ENCODE measurements at places on chromosomes 16 and 17.

DNA sequence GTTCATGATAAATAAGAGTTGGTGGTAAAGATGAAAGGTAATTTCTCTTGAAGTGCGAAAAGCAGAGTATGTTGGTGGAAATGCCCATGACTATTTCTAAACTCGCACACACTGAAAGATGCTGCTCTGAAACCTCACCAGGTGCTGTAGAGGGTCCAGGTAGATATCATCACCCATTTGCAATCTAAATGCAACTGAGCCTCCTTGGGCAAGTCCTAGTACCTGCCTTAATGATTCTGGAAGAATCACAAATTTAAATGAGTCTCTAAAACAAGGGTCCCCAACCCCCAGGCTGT, 5.9 kb upstream of the MMD start:
- no peak for DNase-seq

DNA sequence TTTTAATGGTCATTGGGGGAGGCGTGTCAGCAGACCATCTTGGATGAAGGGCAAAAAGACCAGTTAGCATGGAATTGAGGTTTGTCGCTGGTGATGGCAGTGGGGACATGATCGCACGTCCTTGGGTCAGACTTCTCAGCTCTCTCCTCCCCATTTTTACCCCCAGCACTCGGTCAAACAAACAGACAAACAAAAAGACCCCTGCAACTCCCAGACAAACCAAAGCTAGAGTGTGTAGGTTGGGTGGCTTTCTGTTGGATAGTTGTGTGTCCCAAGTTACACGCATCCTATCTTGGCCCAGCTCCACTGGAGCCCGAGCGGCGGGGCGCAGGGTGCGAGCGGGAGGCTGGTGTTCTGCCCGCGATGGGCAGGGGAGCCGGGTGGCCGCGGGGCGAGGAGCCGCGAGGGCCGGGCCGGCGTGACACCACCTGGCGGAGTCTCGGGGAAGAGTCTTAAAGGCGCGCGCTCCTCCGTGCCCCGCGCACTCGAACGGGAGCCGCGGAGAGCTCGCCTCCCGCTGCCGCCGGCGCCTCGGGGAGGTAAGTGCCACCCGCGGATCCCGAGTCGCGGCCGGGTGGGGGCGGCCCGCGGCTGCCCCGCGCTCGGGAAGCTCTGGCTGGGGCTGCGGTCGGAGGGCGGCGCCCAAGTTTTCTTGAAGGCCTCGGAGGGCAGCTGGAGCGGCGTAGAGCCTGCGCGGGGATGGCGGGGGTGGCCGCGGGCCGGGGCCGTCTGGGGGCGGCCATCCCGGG, 18.5 kb upstream of the NTN1 start:
- DNase-seq, result peak; percentile 56

DNA sequence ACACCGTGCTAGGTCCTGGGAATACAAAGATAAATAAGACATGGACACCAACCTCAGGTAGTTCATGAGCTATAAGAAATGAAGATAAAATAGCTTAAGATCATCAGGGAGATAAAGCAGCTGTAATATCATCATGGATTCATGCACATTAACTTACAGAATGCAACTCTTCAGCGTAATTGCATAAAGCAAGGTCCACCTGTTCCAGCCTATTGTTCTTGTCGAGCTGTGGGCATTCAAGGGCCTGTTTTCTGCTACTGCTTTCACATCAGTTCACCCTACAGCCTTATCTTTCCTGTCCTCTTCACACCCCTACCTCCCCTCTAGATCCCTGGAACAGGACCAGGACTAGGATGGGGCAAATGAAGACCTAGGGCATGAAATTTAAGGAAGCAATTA, 133.9 kb downstream of the SPACA3 start:
- no peak for DNase-seq

DNA sequence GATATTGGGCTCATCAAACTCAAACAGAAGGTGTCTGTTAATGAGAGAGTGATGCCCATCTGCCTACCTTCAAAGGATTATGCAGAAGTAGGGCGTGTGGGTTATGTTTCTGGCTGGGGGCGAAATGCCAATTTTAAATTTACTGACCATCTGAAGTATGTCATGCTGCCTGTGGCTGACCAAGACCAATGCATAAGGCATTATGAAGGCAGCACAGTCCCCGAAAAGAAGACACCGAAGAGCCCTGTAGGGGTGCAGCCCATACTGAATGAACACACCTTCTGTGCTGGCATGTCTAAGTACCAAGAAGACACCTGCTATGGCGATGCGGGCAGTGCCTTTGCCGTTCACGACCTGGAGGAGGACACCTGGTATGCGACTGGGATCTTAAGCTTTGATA, 2.6 kb upstream of the HPR start:
- DNase-seq, result no peak

GRCh38 chr17:29165800-29166506, 14.2 kb downstream of the MYO18A start:
- no peak for DNase-seq

GRCh38 chr16:78641433-78641832, 542.0 kb downstream of the WWOX start:
- DNase-seq, result no peak

GRCh38 chr17:81867170-81867990, 3.8 kb downstream of the ARHGDIA start:
- DNase-seq, result no peak

- no peak for DNase-seq
Observed at GRCh38 chr16:10609402-10609774, 29.0 kb upstream of the EMP2 start.

GRCh38 chr17:78358538-78359320, 1.1 kb downstream of the SOCS3 start:
- DNase-seq, result no peak

- no peak for DNase-seq
Observed at GRCh38 chr17:22707626-22708025, 1015.3 kb downstream of the KCNJ18 start.

- no peak for DNase-seq
Observed at GRCh38 chr16:8642146-8642545, 20.6 kb downstream of the METTL22 start.

GRCh38 chr16:27219161-27219560, 15.8 kb downstream of the KDM8 start:
- no peak for DNase-seq

DNA sequence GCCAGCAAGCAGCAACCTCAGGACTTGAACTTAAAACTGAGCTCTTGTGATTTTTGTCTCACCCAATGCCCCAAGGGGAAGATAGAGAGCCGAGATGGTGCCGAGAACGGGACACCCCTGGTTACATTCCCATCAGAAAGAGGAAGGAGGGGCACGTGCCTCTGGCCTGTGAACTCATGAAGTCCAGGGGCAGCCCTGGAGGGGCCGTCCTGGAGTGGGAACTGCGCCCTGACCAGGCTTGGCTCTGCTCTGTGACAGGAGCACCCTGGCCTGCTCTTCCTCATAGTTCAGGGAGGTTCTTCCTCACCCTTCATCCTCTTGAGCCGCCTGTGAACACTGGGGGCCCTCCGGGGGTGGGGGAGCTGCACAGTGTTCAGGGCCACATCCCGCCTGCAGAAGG, 130.3 kb upstream of the FOXF1 start:
- DNase-seq, result no peak

DNA sequence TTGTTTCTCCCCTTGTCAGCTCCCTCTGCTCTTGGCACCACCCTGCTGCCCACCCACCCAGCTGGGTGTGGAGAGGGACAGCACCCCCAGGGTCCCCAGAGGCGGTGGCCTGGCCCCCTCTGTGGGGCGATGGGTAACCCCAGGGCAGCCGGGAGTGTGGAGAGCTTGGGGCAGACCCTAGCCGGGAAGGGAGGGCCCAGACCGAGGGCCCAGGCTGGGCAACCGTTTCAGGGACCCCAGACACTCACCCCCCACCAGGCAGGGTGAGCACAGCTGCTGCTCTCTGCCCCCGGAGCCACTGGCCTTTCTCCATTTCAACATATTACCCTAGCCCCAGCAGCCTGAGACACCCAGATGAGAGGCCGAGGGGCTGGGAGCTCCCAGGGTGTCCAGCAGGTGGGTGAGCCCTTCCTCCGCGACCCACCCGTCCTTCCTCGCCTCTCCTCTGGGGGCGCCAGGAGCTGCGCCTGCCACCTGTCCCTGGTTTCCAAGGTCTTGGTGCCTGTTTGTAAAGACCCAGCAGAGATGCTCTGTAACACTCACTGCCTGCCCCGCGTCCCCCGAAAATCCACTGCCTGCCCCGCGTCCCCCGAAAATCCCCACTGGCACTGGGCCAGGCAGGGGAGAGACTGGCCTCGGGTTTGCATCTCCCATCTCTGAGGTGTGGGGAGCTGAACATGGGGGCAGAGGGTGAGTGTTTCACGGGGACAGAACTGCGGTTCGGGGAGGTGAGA, 45.4 kb downstream of the BAHCC1 start:
- DNase-seq, result peak; percentile 70

DNA sequence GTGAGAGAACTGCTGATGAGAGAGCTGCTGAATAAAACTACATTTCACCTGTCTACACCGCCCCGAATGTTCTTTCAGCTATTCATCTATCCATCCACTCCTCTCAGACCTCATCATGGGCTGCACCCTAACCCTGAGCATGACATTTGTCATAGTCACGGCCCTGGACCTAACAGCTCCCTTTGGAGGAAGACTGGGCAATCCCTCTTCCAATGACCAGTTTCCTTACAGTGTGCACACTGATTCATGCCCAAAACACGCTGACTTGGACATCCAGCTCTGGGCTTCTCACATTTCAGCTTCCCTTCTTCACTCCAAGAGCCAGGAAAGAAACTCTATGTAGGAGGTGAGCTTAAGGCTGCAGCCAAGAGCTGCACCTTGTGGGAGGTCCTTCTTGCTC, 41.8 kb upstream of the ARL4D start:
- DNase-seq, result no peak

DNA sequence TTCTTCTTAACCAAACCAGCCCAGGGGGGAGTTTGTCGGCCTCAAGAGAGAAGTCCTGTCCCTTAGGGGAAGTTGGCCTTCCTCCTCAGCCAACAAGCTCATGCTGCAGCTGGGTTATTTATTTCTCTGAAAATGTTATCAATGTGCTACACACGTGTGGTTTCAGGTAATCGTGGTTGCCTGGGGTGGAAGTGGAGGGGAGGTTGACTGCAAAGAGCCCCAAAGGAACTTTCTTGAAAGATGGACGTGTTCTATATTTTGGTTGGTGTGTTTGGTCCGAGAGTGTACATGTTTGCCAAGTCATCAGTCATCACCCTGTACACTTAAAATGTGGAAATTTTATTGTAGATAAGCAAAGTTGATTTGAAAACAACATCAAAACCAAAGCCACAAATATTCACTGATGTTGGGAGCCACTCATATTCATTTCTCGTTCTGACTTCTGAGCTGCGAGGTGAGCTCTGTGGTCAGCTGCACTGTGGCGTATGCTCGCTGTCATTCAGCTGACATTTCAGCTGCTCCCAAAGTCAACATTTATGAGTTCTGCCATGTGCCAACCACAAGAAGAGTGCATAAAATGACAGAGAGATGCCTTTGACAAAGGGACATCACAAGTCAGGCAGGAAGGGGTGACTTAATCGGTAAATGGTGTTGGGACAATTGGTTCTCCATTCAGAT, 26.5 kb upstream of the ADGRG1 start:
- DNase-seq, result no peak
